ENCODE measurements at places on chromosomes 2 and 18. TPM values are rescaled to one million over a fixed set of nuclear protein-coding genes. Genes with fewer than 3 reads are reported as not detected.

DNA sequence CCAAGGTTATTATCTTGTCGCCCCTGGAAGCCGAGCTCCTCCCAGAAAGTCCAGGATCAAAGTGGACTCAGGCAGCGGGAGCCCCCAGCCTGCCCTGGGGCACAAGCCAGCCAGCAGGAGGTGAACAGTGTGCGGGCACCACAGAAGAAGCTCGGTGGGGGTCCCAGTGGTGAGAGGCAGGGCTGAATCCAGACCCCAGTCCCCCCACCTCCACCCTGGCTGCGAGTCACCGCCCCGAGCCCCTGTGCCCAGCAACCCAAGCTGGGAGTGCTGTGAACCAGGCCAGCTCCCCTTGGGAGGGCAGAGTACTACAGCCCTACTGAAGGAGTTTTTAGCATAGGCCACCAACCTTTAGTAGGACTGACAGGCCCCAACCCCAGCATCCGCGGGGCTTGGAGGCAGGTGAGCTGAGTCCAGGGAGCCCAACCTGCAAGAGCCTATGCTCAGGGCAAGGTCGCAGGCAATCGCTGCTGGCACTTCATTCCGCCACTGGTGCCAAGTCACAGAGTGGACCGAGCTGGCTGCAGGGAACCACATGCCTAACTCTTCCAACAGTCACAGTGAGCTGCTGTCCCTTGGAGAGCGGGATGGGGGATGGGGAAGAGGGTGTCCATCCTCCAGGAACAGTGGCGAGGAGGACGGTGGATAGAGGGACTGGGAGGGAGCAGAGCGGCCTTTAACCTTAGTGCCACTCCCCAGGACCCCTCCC, 3.0 kb downstream of the PIEZO2 start:
- DNase-seq, result no peak

SERPINB3 gene
- total RNA-seq, result not detected

ABCB11 gene
- total RNA-seq, result not detected

EVX2 gene
- total RNA-seq, result not detected

DNA sequence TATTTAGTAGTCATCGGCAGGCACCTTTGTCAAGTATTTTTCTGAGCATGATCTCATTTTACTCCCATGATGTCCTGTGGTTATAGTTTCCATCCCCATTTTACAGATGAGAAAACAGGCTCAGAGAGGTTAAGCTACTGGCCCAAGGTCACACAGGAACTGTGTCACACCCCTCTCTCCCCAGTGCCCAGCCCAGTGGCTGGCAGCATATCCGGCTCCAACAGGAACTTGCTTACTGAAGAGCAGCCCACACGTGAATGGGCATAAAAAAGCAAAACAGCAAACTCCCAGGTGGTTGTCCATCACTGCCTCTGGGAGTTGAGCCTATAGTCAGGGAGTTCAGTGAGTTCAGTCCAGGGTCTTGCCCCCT, 8.3 kb upstream of the KLF11 start:
- DNase-seq, result no peak

- DNase-seq, result peak; percentile 48
These were observed 102.4 kb downstream of the CABLES1 start for GRCh38 chr18:23237524-23238151.

GRCh38 chr2:20368706-20369105, 18.1 kb upstream of the PUM2 start:
- no peak for DNase-seq

GRCh38 chr2:204909791-204910190, 364.5 kb downstream of the PARD3B start:
- no peak for DNase-seq

VIT gene
- total RNA-seq, result not detected

TEKT4 gene
- total RNA-seq, result not detected

- DNase-seq, result no peak
These were observed 96.9 kb upstream of the B3GNT2 start for GRCh38 chr2:62099050-62099449.

DNA sequence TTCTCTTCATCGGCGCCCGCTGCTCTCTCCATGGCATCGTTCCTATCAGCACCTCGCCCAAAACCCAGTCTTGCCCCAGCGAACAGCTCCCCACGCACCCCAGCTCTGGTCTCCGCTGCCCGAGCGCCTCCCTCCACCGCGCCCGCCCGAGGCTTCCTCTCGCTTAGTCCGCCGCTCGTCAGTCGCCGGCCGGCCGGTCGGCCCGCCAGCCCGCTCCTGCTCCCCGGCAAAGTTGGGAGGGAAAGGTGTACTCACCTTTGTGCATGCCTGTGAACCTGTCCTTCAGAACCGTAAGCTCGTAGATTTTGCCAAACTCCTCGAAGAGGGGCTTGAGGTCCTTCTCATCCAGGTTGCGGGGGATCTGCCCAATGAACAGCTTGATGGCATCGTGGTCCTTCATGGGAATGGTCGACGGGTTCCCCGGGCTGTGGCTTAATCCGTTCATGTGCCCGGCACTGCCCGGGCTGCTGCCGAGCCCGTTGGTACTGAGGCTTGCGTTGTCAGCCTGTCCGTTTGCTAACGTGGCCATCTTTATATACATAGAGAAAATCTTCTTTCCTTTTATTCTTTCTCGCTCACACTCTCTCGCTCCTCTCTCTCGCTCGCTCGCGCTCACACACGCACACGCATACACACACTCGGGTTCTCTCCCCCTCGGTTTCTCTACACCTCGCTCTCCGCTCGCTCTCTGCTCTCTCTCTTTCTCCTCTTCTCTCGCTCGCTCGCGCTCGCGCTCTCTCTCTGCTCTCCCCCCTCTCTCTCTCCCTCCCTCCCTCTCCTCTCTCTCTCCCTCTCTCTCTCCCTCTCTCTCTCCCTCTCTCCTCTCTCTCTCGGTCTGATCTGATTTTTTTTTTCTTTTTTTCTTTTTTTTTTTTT, at the start of gene CELF4:
Gene CELF4 (minus strand): TSS at position 698 of the 876 bp plus-strand sequence.
- no peak for DNase-seq

CD28 gene
- 159 TPM for total RNA-seq

- DNase-seq, result no peak
These were observed 54.1 kb downstream of the ETAA1 start for GRCh38 chr2:67451086-67451832.

AKAIN1 gene
- total RNA-seq, result not detected

DNA sequence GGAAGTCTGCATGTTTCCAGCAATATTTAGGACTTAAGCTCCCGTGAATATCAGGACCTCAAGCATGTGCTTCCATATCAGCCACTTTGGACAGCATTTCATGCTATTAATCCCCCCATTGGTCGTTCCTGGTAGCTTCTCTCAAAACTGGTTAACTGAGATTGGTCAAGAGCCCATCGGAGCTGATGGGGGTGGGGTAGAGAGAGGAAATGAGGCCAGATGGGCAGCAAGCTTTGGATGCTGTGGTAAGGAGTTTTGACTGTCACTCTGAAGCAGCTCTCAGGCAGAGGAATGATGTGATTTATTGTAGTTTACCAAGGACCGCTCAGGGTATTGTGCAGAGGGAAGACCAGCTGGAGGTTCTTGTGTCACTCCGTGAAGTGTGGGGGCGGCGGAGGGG, 81.8 kb downstream of the FAM168B start:
- DNase-seq, result no peak

ERMN gene
- total RNA-seq, result 1.6 TPM

DNA sequence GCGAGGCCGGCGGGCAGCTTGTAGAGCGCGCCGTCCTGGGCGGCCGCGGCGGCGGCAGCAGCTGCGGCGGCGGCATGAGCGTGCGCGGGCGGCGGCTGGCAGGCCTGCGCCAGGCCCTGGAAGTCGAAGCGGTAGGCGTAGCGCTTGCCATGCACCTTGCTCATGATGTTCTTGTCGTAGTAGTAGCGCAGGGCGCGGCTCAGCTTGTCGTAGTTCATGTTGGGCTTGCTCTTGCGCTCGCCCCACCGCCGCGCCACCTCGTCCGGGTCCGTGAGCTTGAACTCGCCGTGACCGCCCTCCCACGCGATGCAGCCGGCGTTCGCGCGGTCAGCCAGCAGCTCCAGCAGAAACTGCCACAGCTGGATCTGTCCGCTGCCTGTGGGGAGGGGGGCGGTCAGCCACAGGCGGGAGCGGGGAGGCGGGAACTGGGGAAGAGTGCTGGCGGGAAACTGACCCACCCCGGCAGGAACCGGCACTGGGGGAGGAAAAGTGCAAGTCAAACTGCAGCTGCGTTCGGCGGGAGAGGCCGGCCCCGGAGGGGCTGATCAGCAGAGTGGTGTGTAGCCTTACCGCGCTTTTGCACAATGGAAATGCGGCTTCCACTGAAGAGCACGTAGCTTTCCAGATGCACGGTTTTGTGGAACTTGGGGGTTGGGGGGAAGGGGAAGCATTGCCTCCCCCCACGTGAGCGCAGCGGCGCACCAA, 3.0 kb downstream of the FEV start:
- no peak for DNase-seq

DNA sequence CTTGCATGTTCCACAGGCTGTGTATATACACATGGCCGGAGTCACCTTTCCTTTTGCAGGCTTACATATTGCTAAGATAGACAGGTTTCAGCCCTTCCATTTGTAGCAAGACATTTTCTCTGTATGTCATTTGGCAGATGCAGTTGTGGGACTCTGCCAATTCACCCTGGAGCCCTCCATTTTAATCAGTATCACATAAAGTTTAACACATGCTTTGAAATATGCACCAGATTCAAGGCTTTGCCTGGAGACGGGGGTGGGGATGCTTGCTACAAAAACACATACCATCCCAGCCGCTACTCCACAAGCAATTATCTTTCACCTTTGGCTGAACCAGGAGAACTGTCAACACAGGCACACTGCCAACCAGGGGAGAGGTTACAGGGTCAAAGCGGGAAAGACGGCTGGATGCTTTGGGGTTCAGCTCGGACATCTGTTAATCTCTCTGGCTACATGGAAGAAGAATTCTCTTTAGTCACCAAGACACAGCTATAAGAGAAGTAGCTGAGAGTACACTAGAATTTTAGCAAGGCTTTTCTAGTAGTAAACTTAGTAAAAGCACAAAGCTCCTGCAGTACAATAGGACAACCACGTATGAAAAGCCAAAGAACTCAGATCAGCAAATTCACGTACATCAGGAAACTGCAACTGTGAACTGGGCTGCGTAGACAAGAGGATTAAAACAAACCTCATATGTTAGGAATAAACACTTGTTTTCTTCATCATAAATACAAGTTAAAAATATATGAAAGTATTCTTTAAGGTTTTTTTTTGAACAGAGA, 130.9 kb downstream of the EXOC6B start:
- no peak for DNase-seq

DNA sequence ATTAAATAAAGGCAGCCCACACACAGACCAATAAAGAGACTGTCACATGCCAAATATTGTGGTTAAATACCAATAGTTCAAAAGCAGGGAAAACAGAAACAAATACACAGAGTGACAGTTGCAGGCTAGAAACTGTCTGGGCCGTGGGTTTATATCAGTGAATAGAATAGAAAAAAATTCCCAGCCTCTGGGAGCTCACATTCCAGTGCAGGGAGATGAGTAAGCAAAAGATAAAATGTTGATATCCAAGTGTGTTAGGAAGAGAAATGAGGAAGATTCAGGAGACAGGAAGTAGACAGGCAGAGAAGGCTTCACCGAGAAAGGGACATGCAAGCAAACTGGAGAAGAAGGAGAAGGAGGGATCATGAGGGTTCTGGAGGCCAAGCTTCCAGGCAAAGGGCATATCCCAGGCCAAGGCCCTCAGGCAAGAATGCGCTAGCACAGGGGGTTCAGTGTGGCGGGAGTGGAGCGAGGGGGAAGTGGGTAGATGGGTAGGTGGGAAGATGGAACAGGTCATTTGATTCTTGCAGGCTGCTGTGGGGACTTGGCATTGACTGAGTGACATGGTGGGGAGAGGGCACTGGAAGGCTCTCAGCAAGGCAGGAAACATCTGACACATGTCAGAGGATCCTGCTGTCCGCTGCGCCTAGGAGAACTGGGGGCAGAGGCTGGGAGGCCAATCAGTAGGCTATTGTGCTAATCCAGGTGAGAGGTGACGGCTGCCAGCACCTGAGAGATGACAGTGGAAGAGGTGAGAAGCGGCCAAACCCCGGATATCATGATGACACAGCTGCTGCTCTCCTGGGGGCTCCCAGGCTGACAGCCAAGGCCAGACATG, 89.2 kb downstream of the ZBTB7C start:
- DNase-seq, result no peak

- no peak for DNase-seq
These were observed 181.9 kb downstream of the RTP5 start for GRCh38 chr2:242051463-242051862.

- no peak for DNase-seq
These were observed 289.6 kb downstream of the CDH2 start for GRCh38 chr18:27887287-27887686.

DNA sequence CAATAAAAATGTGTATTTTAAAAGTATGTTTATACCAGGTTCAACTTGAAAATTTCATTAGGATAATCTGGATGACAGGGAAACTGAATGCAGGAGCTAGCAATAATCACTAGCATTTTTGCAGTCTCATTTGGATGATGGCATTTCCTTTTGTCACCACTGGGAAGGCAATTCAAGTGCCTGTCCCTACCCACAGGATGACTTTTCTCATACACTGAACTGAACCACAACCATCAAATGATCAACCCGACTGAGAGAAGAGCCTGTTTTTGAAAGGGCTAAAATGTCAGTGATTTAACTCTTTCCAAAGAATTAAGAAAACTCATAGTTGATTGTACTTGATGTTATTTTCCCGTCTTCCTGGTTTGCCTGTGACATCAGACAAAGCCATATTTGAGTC, 115.0 kb downstream of the FAM124B start:
- DNase-seq, result no peak

DNA sequence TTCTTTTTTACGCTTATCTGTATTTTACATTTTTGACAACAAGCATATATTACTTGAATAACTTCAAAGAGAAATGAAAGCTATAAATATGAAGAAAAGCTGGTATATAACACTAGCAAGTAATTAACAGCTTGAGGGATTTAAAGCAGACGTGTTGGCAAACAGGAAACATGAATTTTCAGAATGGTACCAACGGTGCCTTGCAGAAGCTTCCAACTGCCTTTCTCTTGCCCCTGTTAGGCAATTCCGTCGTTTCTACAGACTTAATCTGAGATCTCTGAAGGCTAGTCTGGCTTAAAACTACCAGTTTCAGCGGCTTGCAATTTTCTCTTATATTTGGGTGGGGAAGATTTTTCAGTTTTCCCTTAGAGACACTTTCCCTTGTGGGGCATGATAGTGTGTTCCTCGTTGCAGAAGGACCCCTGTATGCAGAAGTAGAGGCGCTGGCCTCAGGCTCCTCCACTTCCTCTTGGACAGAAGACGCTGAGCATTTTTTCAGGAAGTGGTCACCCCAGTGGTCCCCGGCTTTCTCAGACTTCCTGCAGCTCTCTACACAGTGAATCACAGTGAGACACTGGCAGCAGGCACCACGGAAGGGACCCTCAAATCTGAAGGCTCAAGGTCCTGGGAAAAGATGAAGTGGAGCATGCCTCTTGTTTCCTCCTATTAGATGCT, 56.2 kb upstream of the SLC16A14 start:
- DNase-seq, result no peak

GRCh38 chr2:73859721-73860586, 31.2 kb downstream of the STAMBP start:
- peak; percentile 45 for DNase-seq

DNA sequence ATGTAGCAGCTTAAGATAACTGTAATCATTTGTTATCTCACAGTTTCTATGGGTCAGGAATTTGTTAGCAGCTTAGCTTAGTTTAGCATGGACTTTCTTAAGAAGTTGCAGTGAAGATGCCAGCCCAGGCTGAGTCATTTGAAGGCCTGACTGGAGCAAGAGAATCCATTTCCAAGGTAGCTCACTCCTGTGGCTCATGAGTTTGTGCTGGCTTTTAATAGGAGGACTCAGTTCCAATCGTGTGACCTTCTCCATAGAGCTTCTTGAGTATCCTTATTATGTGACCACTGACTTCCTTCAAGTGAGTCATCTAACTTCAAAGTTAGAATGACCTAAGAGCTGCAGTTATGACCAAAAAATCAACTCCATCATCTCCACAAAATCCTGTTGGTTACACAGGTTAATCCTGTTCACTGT, 1.4 kb downstream of the GPATCH11 start:
- DNase-seq, result no peak

Measured in activated naive CD4-positive, alpha-beta T cell treated with anti-CD3 and anti-CD28 coated beads, Interleukin-2, amount 50 U/mL, for 72 hours (primary cell).